ENCODE measurements at places on chromosomes 12 and 14. TPM values are rescaled to one million over a fixed set of nuclear protein-coding genes. Genes with fewer than 3 reads are reported as not detected.
A peak's percentile ranks its signal among the peaks of the same experiment; 100 is the strongest.

Gene PIWIL1
- not detected for total RNA-seq

Gene SRGAP1
- 0.21 TPM for total RNA-seq

Gene CCDC184
- total RNA-seq, result 0.38 TPM

Gene FOXN3
- 85.2 TPM for total RNA-seq

Gene IFNG-AS1
- total RNA-seq, result not detected

Gene PRPH
- total RNA-seq, result not detected

Gene CLEC6A
- not detected for total RNA-seq

- peaks cover 33% of the 10 kb centered on the region for H3K36me3 ChIP-seq
- H3K4me1 ChIP-seq, result peaks cover 80% of the 10 kb centered on the region
- H3K27me3 ChIP-seq, result no peaks in the 10 kb centered on the region
- DNase-seq, result peak; percentile 96
Observed at GRCh38 chr14:61342486-61342885, 21.1 kb downstream of the PRKCH start.

DNA sequence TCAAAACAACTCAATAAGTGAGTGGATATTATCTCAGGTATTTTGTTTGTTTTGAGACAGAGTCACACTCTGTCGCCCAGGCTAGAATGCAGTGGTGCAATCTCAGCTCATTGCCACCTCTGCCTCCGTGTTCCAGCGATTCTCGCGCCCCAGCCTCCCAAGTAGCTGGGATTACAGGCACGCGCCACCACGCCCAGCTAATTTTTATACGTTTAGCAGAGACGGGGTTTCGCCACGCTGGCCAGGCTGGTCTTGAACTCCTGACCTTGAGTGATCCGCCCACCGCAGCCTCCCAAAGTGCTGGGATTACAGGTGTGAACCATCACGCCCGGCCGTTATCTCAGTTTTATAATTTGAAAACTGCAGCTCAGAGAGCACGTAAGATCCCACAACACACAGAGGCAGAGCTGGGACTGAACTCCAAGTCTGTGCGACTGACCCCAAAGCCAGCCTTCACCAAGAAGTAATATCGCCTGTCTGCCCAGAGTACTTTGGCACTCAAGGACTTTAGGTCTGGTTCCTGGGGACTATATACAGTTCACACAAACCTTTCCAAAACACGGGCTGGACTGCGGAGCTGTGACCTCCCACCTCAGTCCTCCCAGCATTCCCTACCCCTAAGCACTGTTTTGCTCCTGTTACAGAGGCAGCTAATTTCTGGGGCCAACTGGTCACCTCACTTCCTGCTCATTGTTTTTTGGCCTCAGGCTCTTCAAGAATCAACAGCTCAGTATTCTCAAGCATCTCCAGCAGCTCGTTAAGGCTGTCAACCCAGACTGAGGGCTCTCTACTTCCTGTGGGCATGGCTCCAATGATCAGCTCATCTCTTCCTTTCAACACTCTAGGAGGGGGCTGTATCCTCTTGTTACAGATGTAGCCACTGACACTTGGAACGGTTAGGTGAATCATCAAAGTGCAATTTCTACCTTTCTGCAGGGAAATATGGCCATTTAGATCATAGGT is 22.5 kb downstream of the TESC start:
- peak overlapping the region; percentile 8 for H3K27ac ChIP-seq
- no peak for DNase-seq
- H3K4me1 ChIP-seq, result peaks cover 10% of the 10 kb centered on the region
- no peak overlapping the region for H3K4me3 ChIP-seq
- peaks cover 3% of the 10 kb centered on the region for H3K36me3 ChIP-seq

- no peak overlapping the region for H3K4me3 ChIP-seq
- DNase-seq, result no peak
- no peaks in the 10 kb centered on the region for H3K27me3 ChIP-seq
- H3K36me3 ChIP-seq, result peaks cover 15% of the 10 kb centered on the region
- peaks cover 35% of the 10 kb centered on the region for H3K4me1 ChIP-seq
- H3K27ac ChIP-seq, result no peak overlapping the region
Observed at GRCh38 chr12:105317942-105318621, 12.4 kb upstream of the C12orf75 start.

GRCh38 chr14:32594766-32595165 is 265.7 kb downstream of the AKAP6 start:
- no peaks in the 10 kb centered on the region for H3K27me3 ChIP-seq
- H3K27ac ChIP-seq, result no peak overlapping the region
- H3K36me3 ChIP-seq, result no peaks in the 10 kb centered on the region

GRCh38 chr14:33307691-33308251 is 369.1 kb downstream of the NPAS3 start:
- H3K27me3 ChIP-seq, result no peaks in the 10 kb centered on the region
- H3K4me1 ChIP-seq, result no peaks in the 10 kb centered on the region
- no peak for DNase-seq
- no peaks in the 10 kb centered on the region for H3K36me3 ChIP-seq
- H3K4me3 ChIP-seq, result no peak overlapping the region

- H3K36me3 ChIP-seq, result peaks cover 2% of the 10 kb centered on the region
- no peak overlapping the region for H3K4me3 ChIP-seq
- H3K4me1 ChIP-seq, result peaks cover 23% of the 10 kb centered on the region
- peaks cover 88% of the 10 kb centered on the region for H3K27me3 ChIP-seq
- no peak for DNase-seq
Observed at GRCh38 chr12:54054742-54055194, 1.1 kb downstream of the HOXC4 start.

- no peak overlapping the region for H3K27ac ChIP-seq
- no peak for DNase-seq
- H3K27me3 ChIP-seq, result no peaks in the 10 kb centered on the region
- H3K36me3 ChIP-seq, result no peaks in the 10 kb centered on the region
- no peak overlapping the region for H3K4me3 ChIP-seq
Observed at GRCh38 chr14:77926942-77927341, 127.0 kb downstream of the ADCK1 start.

- no peak overlapping the region for H3K27ac ChIP-seq
- no peak overlapping the region for H3K4me3 ChIP-seq
- DNase-seq, result no peak
- no peaks in the 10 kb centered on the region for H3K27me3 ChIP-seq
- H3K36me3 ChIP-seq, result peaks cover 39% of the 10 kb centered on the region
- H3K4me1 ChIP-seq, result peaks cover 8% of the 10 kb centered on the region
Observed at GRCh38 chr14:65041434-65041915, 54.8 kb downstream of the FNTB start.

DNA sequence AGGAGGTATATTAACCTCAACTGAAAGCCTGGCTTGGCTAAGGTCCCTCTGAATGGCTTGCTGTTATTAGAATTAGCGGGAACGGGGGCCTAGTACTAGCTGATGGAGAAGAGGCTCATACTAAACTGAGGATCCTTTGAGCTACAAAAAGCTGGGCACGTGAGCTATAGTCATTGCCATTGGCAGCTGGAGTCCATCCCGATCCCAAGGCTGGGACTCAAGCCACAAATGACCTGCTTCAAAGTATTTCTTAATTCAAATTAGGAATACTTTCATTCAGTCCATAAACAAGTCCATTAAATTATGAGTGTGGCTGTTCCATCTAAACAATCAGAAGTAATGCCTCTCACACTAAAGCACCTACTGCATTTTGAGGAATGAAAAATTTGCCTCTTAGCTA is 114.5 kb downstream of the DACT1 start:
- peaks cover 10% of the 10 kb centered on the region for H3K4me1 ChIP-seq
- no peaks in the 10 kb centered on the region for H3K36me3 ChIP-seq

DNA sequence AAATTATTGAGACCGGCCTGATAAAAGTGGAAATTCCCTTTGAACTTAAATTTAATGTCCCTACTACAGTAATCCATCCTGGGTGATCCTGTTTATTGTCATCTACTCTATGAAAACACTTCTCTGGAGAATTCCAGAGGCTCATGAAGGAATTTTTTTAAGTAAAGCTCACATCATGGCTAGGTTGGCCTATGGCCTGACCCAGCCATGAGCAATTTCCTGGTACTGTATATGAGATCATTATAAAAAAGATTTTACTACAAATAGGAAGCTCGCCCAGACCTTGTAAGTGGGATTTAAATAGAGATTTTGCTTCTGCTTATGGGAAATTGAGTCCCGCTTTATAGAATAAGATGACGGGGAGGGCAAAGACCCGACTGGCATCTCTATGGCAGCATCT is 215.5 kb downstream of the DPF3 start:
- no peak for DNase-seq
- H3K36me3 ChIP-seq, result peaks cover 7% of the 10 kb centered on the region
- no peaks in the 10 kb centered on the region for H3K4me1 ChIP-seq

- H3K27ac ChIP-seq, result no peak overlapping the region
- H3K4me1 ChIP-seq, result no peaks in the 10 kb centered on the region
- DNase-seq, result no peak
- H3K4me3 ChIP-seq, result no peak overlapping the region
Observed at GRCh38 chr14:78975734-78976133, 805.6 kb downstream of the NRXN3 start.

- no peaks in the 10 kb centered on the region for H3K36me3 ChIP-seq
- DNase-seq, result no peak
- H3K4me3 ChIP-seq, result no peak overlapping the region
- no peak overlapping the region for H3K27ac ChIP-seq
- H3K4me1 ChIP-seq, result no peaks in the 10 kb centered on the region
Observed at GRCh38 chr14:79528828-79529416, 682.4 kb downstream of the DIO2 start.

GRCh38 chr12:92639017-92639416 is 63.8 kb upstream of the PLEKHG7 start:
- no peaks in the 10 kb centered on the region for H3K4me1 ChIP-seq
- no peak overlapping the region for H3K4me3 ChIP-seq
- no peak overlapping the region for H3K27ac ChIP-seq

DNA sequence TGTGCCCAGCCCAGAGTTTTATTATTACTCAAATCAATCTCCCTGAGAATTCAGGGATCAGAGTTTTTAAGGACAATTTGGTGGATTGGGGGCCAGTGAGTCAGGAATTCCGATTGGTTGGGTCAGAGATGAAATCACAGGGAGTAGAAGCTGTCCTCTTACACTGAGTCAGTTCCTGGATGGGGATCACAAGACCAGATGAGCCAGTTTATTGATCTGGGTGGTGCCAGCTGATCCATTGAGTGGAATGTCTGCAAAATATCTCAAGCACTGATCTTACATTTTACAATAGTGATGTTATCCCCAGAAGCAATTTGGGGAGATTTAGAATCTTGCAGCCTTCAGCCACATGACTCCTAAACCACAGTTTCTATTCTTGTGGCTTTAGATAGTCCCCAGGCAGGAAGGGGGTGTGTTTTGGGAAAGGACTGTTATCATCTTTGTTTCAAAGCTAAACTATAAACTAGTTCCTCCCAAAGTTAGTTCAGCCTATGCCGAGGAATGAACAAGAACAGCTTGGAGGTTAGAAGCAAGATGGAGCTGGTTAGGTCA is 89.1 kb upstream of the CNOT2 start:
- no peaks in the 10 kb centered on the region for H3K4me1 ChIP-seq
- H3K4me3 ChIP-seq, result no peak overlapping the region
- no peak for DNase-seq
- no peaks in the 10 kb centered on the region for H3K36me3 ChIP-seq

DNA sequence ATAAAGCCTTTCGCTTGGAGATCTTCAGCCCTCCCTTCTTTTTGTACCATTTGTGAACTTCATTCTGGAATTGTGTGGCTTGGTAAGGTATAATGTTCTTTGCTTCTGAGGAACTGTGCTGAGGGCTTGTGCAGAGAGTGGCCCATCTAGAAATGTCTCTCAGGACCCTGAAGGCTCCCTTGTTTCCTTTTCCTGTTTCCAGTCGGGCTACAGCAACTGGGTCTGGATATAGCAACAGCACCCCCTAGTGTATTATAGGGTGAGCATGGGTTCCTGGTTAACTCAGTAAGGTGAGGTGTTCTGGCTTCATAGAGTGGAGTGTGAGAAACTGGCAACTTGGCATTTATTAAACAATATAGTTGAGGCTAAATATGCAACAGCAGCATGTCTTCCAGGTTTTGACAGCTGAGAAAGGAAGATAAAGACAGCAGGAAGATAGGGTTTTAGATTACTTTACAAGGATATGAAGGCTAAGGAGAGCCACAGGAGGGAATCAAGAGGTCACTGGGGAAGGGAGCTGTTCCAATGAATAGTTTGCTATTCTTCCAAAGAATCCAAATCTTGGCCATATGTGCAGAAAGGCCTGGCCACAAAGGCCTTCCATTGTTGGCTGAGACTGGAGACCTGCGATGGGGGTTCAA is 49.1 kb upstream of the RNU6-8 start:
- no peaks in the 10 kb centered on the region for H3K36me3 ChIP-seq
- H3K4me1 ChIP-seq, result no peaks in the 10 kb centered on the region
- peak; percentile 87 for DNase-seq
- no peak overlapping the region for H3K27ac ChIP-seq
